ENCODE measurements at places on chromosomes 13 and 19.
A peak's percentile ranks its signal among the peaks of the same experiment; 100 is the strongest.

- no peak for DNase-seq
These were observed 1.2 kb upstream of the ENOX1 start for GRCh38 chr13:43787997-43788396.

- no peak for DNase-seq
These were observed 1.5 kb upstream of the WDR18 start for GRCh38 chr19:982567-983170.

- no peak for DNase-seq
These were observed 797 bp upstream of the HSD17B14 start for GRCh38 chr19:48837051-48837524.

DNA sequence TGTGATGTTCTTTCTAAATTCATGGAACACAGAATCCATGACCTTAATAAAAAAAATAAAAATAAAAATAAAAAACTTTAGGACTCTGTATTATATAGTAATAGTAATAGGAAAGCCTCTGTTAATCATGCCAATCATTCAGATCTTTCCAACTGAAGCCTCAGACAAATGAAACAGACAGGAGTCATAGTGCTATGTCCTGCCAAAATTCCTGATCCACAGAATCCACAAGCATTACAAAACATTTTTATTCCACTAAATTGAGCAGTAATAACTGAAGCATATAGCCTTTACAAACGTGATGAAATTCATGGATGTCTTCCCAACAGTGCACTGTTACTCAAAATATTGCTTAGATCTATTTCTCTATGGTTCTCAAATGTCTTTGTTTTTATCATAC lies 820.6 kb upstream of the PCDH9 start:
- DNase-seq: no peak

DNA sequence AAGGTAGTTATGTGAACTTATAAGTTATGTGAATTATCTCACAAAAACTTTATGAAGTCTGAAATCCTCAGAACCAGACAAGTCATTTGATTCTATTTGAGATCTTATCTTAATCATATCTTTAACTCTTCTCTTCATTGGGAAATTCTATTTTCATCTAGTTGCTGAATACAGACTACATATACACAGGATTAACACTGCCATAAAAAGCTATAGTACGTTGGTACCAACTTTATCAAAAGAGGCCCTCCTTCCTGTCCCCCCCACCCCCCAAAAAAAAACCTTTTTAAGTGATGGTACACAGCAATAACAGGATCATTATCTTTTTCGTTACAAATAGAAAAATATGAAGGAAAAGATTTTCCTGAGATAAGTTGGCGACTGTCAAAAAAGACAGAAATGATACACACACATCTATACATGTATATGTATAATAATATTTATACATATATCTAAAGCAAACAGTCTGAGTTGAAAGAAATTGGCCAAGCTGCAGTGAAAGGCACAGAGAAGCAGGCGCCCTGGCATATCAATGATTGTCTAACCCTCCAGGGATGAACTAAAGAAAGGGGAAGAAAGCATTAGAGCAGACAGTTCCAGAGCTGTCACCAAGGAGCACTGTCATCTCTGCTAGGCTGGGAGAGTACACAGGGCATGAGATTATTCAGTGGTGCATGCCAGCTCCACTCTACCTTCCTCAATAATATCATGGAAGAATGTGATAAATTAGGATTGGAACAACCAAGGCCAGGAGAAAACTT lies 116.7 kb downstream of the KLF12 start:
- no peak for DNase-seq

DNA sequence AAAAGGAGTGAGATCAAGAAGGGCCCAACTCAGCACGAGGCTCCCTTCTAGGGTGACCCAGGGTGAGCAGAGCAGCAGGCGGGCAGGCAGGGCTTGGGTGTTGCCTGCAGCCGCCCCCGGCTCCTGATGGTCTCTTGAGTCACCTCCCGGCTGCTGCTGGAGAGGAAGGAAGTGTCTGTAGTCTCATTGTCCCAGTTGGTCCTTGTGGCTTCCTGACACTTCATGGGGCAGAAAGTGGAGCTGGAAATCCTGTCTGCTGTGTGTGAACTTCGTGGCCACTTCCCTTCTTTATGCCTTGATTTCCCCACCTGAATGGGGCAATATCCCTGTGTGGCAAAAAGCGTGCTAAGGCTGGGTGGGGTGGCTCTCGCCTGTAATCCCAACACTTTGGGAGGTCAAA lies 2.5 kb downstream of the MAP1S start:
- no peak for DNase-seq

DNA sequence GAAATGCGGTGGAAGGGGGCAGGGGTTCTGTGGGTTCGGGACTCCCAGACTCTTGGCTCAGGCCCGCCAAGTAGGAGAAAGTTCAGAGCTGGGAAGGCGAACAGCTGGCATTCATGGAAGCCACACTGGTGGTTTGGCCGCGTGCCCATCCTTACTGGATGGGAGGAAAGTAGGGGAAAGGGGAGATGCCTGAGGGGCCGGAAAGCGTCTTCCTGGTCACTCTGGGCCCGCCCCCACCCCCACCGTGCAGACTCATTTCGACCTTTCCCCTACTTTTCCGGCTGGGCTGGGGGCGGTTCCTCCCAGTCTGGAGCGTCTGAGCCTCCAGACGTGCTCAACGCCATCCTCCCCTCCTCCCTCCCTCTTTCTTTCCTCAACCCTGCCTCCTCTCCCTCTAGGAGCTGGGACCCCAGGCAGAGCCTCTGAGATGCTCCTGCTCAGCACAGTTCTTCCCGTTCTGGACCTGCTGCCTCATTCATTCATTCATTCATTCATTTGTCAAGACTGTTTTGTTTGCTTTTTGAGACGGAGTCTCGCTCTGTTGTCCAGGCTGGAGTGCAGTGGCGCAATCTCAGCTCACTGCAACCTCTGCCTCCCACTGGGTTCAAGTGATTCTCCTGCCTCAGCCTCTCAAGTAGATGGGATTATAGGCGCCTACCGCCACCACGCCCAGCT lies 3.5 kb downstream of the ANGPTL4 start:
- peak; percentile 31 for DNase-seq

- no peak for DNase-seq
These were observed 13.2 kb downstream of the MEX3D start for GRCh38 chr19:1554968-1555367.

DNA sequence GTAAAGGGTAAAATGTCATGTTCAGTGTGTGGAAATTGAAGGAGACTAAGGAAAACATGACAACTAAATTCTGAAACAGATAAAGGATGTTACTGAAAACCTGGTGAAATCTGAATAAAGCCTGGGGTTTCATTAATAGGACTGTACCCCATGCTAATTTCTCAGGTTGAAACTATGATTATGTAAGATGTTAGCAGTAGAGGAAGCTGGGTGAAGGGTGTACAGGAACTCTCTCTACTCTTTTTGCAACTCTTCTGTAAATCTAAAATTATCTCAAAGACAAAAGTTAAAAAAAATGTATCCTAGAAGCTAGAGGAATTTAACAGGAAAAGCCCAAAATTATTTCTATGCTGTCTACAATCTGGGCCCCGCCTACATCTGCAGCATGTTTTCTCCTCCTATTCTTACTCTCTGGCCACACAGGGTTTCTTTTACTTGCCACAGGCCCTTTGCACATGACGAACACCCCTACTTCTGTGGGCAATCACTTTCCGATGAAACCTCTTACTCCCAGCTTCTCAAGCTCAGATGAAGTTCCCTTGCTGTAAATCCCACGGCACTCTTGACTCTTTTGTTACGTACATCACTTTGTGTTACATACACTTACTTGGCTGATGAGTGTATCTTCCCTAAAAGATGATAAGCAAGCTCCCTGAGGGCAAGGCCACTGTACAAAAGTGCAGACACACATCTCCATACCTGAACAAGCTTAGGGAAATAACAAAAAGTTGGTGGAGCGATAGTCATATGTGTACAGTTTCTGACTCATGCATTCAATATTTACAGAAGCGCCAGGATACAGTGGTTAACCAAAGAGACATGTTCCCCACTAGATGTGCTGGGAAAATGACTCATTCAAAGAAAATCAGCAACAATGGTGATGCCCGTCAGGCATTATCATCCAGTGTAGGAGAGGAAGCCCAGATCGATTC lies 32.6 kb downstream of the RUBCNL start:
- DNase-seq: no peak

- no peak for DNase-seq
These were observed 15.4 kb downstream of the CEBPA start for GRCh38 chr19:33286899-33287298.

DNA sequence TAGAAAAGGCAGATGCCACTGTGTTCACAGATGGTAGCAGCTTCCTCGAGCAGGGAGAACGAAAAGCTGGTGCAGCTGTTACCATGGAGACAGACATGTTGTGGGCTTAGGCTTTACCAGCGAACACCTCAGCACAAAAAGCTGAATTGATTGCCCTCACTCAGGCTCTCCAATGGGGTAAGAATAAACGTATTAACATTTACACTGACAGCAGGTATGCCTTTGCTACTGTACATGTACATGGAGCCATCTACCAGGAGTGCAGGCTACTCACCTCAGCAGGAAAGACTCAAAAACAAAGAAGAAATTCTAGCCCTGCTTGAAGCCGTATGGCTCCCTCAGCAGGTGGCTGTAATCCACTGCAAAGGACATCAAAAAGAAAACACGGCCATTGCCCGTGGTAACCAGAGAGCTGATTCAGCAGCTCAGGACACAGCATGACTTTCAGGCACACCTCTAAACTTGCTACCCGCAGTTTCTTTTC lies 197.7 kb downstream of the ZNF737 start:
- DNase-seq: no peak

DNA sequence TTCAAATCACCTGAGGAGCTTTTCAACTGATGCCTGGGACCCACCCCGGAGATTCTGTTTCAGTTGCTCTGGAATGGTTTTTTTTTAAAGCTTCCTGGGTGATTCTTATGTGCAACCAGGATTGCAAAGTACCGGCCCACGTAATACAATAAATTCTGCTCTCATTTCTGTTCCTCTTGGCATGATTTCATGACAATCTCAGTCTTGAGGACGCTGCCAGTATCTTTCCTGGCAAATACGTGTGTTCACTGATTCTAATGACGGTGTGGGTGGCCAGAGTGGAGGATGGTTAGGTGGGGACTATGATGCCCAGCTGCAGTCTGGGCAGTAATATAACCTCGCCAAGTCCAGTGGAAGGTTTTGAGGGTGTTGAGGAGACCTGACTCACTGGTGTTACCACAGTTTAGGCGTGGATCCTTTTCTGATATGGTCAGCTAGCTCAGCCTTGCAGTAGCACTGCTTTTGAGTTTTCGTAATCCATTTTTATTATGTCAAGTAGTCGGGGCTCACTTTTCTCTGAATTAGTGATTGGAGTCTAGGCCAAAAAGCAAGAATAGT lies 49.4 kb downstream of the FAM124A start:
- no peak for DNase-seq

DNA sequence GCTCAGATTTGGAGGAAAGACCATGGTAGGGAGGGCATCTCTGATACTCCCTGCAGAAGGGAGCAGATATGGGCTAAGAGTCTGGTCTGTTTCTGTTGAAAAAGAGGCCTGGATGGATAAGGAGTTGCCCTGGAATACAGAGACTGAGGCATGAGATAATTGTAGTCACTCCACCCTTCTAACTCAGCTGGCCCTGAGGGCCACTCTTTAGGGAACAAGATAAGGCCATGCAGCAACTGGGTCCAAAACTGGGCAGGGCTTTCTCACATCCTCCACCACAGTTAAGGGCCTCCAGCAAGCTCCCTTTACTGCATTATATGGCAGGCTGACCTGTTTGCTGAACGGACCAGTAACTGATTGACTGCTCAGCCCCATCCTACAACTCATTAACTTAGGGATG lies 1.3 kb downstream of the ZNF749 start:
- DNase-seq: no peak

GRCh38 chr19:47372603-47373002 lies 23.5 kb downstream of the DHX34 start:
- DNase-seq: no peak

DNA sequence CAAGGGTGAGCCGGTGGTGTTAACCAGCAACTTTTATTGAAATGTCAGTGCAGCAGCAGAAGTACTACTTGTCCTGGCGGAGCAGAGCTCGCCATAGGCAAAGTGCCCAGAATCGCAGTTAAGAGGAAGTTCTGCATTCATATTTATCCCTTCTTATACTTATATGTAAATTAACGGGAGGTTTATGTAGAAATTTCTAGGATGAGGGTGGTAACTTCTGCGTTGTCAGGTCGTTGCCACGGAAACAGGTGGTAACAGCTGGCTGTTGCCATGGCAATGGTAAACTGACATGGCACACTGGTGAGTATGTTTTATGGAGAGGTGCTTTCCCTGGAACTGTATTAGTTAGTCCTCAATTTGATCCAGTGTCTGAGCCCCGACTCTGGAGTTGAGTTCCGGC lies 2494.9 kb upstream of the PCDH20 start:
- DNase-seq: no peak

GRCh38 chr13:26048741-26049140 lies 3.1 kb downstream of the SHISA2 start:
- DNase-seq: no peak

DNA sequence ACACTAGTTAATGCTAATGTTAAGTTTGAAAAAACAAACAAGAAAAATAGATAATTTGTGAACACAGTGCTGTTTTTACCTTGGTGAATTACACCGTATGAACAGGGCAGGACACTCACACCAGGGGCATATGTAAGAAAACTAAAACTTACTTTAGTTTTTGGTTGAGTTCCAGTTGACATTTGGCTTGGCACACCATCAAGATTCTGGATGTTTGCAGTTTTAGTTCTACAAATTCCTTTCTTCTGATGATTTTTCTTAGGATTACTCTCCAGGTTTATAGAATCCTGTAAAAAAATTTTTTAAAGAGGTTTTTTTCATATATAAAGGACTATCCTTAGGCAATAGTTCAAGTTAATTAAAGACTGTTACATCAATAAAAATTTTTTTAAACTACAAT lies 238.5 kb upstream of the STARD13 start:
- no peak for DNase-seq

DNA sequence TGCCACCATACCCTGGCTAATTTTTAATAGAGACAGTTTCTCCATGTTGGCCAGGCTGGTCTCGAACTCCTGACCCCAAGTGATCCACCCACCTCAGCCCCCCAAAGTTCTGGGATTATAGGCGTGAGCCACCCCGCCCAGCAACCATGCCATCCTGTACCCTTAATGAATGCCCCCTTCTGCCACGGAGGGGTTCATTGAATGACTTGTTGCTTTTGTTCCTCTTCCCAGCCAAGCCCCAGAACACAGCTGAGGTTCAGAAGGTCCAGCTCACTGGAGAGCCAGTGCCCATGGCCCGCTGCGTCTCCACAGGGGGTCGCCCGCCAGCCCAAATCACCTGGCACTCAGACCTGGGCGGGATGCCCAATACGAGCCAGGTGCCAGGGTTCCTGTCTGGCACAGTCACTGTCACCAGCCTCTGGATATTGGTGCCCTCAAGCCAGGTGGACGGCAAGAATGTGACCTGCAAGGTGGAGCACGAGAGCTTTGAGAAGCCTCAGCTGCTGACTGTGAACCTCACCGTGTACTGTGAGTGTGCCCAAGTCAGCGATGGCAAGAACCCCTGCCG lies 6.0 kb downstream of the PVR start:
- no peak for DNase-seq

Measured in NCI-H2107 (cell line).